ENCODE measurements at places on chromosomes 1 and 21.

DNA sequence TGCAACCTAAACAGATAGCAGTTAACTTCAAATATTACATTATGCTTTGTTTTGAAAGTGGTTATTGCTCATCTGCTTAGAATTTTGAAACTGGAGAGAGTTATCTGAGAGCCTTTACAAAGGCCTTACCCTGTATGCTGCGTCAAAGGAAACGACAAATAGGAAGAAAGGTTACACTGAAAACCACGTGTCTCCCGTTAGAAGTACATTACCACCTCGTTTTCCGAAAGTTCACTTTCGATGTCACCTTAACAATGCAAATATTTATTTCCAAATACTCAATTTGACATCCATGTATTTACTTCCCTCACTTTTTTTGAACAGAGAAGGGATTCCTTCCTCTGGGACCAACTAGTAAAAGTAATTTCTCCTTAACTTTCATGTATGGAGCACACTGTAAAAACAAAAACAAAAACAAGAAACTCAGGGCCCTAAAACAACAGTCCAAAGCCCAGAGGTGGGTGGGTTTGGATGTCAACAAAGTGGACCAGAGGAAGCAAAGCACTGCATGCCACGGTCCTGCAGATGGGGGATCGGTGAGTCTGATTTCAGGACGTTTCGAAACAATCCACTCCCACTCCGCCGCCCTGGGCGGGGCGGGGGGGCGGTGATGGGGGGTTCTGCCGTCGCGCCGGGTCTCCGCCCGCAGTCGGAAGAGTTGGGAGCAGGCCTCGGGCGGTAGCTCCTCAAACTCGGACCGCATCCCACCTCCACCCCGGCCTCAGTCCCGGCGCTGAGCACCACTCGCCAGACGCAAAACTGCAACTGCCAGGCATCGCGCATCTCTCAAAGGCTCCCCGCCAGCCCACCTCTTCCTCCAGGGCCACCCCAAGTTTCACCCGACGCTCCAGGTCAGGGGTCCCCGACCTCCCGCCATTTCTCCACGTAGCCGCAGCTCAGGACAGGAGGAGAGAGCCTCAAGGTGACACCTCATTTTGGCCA lies 841 bp downstream of the ADSS2 start:
- no peaks in the 10 kb centered on the region for H3K27me3 ChIP-seq
- DNase-seq, result peak; percentile 81

DNA sequence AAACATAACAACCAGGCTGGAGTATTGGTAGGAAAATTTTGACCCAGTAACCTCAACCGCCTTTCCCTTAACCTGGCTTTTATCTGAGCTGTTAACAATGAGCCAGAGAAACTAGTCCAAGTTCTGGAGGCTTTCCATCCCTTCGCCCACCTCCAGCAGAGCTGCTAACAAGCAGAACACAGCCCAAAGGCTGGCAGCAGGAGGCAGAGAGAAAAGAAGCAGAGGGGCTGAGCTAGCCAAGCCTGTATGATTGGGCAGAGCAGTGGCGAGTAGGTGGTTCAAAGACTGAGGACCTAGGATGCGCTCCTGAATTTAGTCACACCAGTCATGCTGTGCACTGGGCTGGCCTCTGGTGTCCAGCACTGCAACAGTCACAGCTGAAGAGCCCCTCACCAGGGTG lies 123.0 kb downstream of the TNR start:
- H3K4me3 ChIP-seq, result no peak overlapping the region
- H3K4me1 ChIP-seq, result no peaks in the 10 kb centered on the region
- no peaks in the 10 kb centered on the region for H3K27me3 ChIP-seq
- H3K36me3 ChIP-seq, result no peaks in the 10 kb centered on the region

DNA sequence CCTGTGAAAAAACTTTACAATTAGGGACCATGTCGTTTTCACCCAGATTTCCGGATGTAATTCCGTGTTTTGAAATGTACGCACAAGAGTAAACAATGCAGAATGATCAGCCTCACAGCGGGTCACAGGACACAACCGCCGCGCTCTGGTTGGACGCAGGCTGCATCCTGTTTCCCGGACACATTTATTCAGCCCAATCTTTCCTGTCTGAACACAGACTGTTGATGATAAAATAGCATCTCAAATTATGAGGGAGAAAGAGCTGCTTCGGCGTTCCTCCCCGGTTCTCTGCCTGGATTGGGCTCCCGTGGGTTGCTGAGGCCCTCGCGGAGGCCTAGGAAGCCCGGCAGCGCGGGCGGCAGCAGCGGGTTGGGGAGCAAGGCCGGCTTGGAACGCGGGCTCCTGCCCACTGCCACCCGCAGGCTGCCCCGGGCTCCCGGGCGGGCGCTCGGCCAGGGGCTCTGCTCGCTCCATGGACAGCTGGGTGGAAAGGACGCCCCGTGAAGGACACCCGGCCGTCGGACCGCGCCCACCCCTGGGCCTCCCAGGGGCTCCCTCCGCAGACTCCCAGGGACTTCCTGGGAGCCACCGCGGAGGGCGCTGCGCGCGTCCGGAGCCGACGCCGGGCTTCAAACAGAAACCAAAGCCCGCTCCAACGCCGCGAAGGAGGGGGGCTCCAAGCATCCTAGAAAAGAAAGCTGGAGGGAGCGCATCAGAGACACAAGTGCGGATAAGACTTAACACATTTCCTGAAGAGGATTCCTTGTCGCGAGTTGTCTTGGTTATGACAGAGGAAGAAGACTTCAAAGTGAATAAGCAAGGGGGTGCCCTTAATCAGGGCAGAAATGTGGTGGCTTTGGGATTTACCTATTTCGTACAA lies 122.3 kb downstream of the ESRRG start:
- H3K27ac ChIP-seq, result peak overlapping the region; percentile 92
- peak overlapping the region; percentile 30 for H3K4me3 ChIP-seq
- H3K4me1 ChIP-seq, result no peaks in the 10 kb centered on the region
- H3K27me3 ChIP-seq, result no peaks in the 10 kb centered on the region

DNA sequence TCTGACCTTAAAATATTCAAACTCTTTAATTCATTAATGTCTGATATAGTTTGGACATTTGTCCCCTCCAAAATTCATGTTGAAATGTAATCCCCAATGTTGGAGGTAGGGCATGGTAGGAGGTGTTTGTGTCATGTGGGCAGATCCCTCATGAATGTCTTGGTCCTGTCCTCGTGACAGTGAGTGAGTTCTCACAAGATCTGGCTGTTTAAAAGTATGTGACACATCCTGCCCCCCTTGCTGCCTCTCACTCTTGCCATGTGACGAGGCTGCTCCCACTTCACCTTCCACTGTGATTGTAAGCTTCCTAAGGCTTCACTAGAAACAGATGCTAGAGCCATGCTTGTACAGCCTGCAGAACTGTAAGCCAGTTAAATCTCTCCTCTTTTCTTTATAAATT lies 21.3 kb upstream of the FBXO28 start:
- H3K4me1 ChIP-seq, result no peaks in the 10 kb centered on the region
- H3K36me3 ChIP-seq, result no peaks in the 10 kb centered on the region

DNA sequence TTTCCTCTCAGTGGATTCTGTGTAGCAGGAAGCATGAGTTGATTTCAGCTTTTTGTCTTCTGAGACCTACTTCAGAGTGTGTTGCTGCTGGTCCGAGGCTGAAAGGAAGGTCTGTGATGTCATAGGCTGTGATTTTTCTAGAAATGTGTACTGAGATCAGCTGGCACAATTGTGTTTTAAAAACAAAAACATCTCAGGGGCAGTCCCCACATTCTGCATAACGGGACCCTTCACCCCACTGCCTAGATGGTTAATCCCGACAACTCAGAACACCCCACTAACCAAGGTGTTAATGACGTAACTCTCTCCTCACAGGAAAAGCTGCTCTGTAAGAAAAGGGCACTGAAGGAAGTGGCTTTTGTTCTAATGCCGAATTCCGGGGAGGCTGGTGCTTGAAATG lies 59.8 kb upstream of the PPP2R5A start:
- H3K4me1 ChIP-seq, result no peaks in the 10 kb centered on the region
- no peak for DNase-seq
- no peak overlapping the region for H3K27ac ChIP-seq
- H3K4me3 ChIP-seq, result no peak overlapping the region

GRCh38 chr1:228177183-228177475 lies 11.5 kb downstream of the IBA57 start:
- H3K27ac ChIP-seq, result no peak overlapping the region
- no peaks in the 10 kb centered on the region for H3K36me3 ChIP-seq
- no peaks in the 10 kb centered on the region for H3K4me1 ChIP-seq
- no peak overlapping the region for H3K4me3 ChIP-seq
- no peaks in the 10 kb centered on the region for H3K27me3 ChIP-seq
